Mesenteric fat pad (tissue), 1 donor: ENCODE measurements at places on chromosomes 5 and 9. TPM values are rescaled to one million over a fixed set of nuclear protein-coding genes. Genes with fewer than 3 reads are reported as not detected.

DNA sequence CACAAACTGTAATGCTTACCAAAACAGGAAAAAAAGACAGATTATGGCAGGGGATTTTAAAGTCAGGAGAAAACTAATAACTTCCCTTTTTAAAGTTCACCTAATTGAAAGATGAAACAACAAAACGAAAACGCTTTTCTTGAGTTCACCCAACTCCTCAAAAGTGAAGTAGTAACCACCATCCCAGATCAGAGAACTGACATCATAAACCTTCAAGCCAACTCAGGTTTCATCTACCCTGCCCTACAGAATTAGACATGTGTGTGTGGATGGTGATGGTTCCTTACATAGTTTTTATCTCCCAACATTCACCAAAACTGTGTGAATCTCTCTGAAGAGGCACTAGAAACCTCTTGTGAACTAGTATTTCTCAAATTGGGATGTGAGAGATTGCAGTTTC, 195.2 kb upstream of the PTGER4 start:
- DNase-seq, result no peak

Gene RGS14
- total RNA-seq, result 8.2 TPM

Gene HTR1A
- total RNA-seq, result not detected

DNA sequence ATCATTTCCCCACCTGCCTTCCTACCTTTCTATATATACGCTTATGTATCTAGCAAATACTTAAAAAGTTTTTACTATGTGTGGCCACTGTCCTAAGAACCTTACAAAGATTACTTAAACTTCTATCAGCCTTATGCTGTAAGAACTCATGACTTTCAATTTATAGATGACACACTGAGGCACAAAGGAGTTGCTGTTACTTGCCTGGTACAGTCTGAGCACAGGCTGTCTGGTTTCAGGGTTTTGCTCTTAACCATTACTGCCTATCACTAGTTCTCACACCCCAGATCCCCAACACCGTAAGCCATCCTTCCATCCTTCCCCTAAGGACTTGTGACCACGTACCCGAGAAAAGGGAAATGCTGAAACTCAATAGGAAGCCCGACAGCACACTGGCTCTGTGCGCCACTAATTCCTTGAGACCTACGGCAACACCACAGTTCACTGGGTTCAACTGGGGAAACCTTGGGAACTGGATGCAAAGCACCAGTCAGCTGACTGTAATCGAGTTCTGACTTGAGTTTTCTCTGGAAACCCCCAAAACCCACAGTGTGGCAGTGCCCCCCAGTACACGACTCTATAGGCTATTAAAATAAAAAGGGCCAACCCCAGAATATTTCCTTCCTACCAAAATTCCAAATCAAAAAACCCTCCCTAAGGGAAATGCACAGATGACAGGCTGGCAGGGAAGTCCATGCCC, 56.0 kb downstream of the AUH start:
- no peak for DNase-seq

Gene PLPPR1
- not detected for total RNA-seq

GRCh38 chr9:121055642-121056143, 5.6 kb upstream of the C5 start:
- no peak for DNase-seq

GRCh38 chr9:99307851-99308250, 85.8 kb downstream of the SEC61B start:
- no peak for DNase-seq

- DNase-seq, result no peak
Measured at GRCh38 chr5:95081500-95081960, 203.4 kb downstream of the MCTP1 start.

- DNase-seq, result no peak
Measured at GRCh38 chr9:14526504-14526903, 166.7 kb downstream of the ZDHHC21 start.

GRCh38 chr9:37444890-37445289, 20.4 kb downstream of the ZBTB5 start:
- no peak for DNase-seq

DNA sequence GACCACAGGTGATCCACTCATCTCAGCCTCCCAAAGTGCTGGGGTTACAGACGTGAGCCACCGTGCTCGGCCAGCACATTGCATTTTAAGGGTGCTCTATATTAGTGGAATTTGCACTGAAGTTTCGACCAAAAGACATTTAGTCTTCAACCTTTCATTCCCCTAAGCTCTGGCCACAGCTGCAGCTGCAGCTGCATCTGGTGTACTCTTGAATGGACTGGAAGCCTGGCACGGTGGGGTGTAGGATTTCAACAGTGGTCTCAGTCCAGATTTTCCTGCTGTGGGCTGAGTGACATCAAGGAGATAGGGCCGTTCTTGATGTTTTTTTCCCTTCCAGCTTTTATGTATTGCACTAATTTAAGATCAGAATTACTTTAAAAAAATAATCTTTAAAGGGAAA, 255.2 kb downstream of the PDZD2 start:
- DNase-seq, result no peak

DNA sequence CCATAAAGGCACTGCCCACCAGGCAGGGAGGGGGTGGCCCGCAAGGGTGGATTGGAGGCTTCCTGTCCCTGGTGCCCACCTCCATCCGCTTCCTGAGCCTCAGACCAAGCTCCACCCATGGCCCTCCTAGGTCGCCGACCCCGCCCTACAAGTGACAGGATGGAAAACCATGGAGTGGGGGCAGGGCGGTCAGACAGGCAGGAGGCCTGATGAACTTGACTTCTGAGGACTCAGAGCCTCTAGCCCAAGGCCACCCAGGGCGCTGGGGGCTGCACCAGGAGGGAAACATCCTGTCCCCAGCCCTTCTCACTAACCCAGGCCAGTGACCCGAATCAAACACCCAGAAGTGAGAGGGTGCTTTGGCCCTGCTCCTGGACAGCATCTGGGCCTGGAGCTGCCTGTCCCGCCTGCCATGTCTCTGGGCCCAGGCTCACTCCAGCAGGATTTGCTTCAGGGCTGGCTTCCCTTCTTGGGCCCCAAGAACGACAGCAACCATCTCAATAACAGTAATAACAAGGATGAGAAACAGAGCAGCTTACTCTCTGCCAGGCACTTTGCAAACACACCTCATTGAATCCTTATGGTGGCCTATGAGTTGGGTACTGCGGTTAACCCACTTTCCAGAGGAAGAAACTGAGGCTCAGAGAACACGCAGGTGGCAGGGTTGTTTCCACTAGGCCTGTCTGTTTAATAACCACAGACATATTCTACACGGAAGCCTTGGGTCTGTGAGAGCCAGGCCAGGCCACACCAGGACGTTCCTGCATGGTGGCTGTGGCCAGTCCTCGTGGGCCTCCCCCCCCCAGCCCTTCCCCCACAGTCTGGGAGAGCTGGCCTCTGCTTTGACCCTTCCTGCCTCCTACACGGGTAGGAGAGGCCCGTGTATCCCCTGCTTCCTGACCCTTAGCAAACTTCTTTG, 4.4 kb upstream of the ST6GALNAC6 start:
- no peak for DNase-seq
